ENCODE measurements at places on chromosomes 5 and 9.

GRCh38 chr5:164191240-164191639 is 685.8 kb downstream of the MAT2B start:
- no peak for DNase-seq

GRCh38 chr9:10050016-10050415 is 562.8 kb downstream of the PTPRD start:
- no peak for DNase-seq

DNA sequence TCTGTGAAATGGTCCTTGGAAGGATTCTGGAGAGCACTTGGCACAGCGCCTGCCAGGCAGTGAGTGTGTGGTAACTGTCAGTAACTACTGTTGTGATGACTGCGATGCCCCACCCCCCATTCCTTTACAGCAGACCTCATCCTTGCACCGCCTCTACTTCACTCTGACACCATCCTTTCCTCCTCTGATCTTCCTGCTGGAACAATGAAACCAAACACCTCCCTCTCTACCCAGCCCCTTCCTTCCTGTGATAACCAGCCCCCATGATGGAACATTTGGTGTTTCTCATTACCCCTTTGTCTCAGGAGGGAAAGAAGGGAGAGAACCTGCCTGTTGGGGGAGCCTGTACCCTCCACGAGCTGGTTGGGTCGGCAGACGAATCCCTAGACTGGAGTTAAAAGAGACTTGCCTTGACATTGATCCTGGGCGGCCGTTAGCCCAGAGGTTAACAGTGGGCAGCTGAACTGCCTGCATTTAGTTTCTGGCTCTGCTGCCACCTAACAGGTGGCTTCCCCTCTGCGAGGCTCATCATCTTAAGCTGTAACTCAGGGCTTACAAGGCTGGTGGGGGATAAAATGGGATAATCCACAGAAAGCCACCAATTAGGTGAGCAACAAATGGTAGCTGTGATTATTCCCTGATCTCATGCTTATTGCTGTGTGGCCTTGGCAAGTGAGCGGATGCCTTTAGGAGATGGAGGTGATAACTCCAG is 34.2 kb upstream of the GRPEL2 start:
- no peak for DNase-seq

DNA sequence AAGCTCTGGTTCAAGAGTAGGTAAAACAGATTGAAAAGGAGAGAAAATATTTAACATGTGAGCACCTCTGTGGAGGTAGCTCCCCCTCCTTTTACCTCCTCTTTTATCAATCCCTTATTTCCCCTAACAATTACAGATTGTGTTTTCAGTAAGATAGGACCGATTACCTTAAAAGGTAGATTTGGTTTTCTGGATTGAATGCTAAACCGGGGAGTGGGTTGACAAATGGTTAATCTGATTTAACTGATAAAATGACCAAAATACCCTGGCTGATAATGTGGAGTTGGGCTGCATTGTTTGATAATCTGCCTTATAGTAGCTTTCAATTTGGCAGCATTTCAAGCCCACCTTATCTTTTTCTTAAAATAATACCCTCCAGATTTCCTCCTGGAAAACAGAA is 83.9 kb downstream of the EGFLAM start:
- DNase-seq, result no peak

- DNase-seq, result no peak
Measured at GRCh38 chr9:7478646-7479045, 320.9 kb downstream of the DMAC1 start.

- DNase-seq, result no peak
Measured at GRCh38 chr5:58455066-58455465, 4.8 kb downstream of the PLK2 start.

DNA sequence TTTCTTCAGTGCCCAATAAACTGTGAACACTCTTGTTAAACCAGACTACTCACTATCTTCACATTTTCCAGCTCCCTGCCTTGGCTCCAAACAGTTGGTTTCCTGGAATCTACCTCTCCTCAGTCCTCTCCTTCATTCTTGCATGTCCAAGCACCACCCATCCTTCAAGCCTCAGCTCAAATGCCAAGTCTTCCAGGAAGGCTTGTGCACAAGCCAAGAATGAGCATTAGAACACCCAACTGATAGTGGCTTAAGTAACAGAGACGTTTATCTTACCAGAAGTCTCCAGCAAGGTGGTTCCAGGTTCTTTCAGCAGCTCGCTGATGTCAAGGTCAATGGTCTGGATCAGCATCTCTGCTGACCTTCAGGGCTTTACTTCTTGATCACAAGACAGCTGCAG is 60.1 kb downstream of the PTPDC1 start:
- no peak for DNase-seq

- DNase-seq, result no peak
Measured at GRCh38 chr5:169339869-169340268, 38.9 kb upstream of the SLIT3 start.

GRCh38 chr5:116529615-116530014 is 45.0 kb downstream of the SEMA6A start:
- DNase-seq, result no peak

DNA sequence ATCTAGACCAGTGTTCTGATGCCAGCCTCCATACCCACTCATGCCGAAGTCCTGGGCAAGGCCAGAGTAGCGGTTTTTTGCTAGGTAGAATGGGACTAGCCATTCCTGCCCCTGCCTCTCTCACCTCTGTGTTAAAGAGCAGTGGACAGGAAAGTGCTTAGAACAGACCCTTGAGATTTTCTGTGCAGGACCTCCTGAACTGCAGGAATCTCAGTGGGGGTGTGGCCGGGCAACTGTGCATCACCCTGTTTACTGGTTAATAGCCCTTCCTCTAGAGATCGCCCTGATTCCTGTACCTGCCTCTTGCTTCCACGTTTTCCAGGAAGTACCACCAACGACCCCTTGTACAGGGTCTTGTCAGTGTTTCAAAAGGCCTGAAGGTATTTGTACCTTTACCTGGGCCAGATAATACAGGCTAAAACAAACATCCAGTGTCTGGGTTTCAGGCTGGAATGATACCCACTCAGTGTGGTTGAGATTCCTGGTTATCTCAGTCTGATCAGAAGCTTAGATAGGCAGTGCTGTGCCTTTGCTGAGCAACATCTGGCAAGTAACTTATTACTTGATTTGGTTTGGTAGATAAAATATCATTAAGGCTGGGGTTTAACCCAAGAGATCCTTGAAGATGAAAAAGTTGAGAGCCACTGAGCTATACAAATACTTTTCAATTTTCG is 65.9 kb downstream of the RGS3 start:
- no peak for DNase-seq

- DNase-seq, result peak; percentile 45
Measured at GRCh38 chr5:143023411-143024096, 253.4 kb downstream of the ARHGAP26 start.

GRCh38 chr5:160919626-160920025 is 67.6 kb upstream of the ATP10B start:
- no peak for DNase-seq

DNA sequence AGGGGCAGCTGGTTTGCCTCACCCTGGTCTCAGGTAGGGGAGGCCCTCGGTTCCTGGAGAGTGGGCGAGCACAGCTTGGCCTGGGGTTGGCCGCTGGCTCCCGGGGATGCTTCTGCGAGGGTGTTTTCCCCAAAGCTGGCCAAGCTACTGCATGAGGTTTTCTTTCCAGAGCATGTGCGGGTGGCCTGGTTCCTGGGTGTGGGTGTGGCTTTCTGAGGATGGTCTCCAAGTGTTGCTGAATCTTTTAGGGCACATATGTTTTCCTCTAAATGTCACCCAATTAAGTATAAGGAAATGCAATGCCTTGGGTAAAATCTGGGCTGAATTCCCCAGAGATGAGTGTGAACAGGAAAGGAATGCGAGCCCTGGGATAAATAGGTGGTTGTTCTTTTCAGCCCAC is 115.8 kb upstream of the ICE1 start:
- no peak for DNase-seq

GRCh38 chr5:26761045-26761444 is 277.3 kb downstream of the CDH9 start:
- DNase-seq, result no peak

DNA sequence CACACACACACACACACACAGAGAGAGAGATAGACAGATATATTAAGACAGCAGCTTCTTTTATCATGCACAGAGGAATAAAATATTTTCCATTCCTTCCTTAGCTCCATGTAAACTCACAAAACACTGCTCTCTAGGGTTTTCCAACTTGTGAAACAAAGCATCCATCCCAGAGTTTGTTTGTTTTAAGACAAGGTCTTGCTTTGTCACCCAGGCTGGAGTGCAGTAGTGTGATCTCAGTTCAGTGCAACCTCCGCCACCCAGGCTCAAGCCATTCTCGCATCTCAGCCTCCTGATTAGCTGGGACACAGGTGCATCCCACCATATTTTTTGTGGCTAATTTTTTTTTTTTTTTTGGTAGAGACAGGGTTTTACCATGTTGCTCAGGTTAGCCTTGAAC is 298.7 kb downstream of the FBXL17 start:
- no peak for DNase-seq

- DNase-seq, result no peak
Measured at GRCh38 chr9:130118841-130119518, 53.2 kb upstream of the NCS1 start.

- no peak for DNase-seq
Measured at GRCh38 chr5:152118676-152119470, 194.2 kb upstream of the GLRA1 start.

GRCh38 chr9:34582787-34583186 is 6.7 kb downstream of the CNTFR start:
- no peak for DNase-seq

- DNase-seq, result no peak
Measured at GRCh38 chr5:181133610-181134231, 2.8 kb upstream of the OR2V1 start.

DNA sequence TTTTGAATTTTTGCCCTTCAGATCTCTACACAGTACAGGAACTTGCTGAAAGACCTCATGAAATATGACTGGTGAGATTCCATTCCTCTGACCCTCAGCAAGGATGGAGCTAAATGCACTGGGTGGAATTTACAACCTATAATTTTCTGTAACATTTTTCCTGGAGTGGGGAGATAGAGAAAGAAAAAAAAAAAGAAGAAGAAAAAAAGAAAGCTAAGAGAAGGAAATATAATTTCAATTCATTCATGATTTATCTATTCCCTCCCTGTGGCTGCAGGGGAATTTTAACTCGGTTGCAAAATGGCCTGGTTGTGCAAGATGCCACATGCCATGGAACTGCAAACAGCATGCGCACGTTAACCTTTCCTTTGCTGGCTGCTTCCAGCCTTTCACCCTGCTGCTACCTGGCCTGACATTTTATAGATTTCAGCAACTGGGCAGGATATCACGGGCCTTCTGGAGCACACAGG is 155.4 kb downstream of the FSTL4 start:
- no peak for DNase-seq

DNA sequence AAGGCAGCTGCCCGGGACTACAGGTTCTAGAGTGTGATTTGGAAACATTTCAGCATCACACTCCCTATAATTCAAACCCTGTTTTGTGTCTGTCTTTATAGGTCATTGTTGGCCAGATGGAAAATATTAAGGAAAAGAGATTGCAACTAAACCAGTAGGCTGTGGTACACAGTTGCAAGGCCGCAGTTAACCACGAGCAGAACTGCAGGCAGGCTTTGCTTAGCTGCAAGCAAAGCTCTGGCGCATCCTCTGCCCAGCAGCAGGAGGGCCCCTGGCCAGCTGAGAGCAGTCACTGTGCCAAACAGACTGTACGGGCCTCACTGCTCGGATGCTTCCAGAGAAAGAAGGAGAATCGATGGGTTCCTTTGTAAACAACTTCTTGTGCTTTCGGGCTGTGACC is 204.5 kb downstream of the DENND1A start:
- no peak for DNase-seq

- DNase-seq, result no peak
Measured at GRCh38 chr5:16709691-16710433, 93.1 kb upstream of the RETREG1 start.

DNA sequence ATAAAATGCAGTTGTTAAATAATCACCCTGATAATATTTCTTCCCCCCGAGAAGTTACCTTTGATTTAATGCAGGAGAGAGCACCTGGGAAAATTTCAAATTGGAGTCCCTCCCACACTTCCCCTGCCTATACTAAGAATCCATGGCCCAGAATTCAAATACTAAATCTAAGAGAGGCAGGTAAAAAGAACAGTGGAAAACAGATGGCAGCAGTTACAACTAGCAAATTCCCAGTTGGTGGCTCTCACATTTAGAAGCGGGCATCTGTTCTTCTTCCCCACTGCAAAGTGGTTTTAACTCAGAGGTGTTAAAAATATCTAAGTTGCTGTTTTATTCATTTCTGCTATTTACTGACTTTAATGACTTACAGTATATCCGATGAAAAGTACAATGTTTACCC is 210.4 kb upstream of the ELAVL2 start:
- no peak for DNase-seq

DNA sequence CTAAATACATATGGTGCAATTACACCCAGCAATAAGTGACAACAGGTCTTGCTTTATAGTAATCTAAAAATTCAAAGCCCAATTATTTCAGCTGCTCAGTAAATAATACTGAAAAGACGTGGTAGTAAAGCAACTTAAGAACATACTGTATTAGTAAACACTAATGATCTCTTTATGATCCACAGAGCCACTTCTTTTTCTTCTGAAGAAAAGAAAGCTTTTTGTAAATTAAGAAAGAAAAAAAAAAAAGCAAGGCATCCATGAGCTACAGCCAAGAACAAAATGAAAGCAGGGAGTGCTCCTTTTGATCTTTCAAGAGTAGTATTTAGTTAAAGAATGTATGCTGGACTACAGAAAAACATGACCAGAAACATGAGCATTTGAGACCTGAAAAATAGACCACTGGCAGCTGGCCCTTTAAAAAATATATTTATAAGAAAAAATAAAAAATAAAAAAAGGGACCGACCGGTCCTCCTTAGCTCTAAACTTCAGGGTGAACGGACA is 348.7 kb downstream of the GLIS3 start:
- no peak for DNase-seq

DNA sequence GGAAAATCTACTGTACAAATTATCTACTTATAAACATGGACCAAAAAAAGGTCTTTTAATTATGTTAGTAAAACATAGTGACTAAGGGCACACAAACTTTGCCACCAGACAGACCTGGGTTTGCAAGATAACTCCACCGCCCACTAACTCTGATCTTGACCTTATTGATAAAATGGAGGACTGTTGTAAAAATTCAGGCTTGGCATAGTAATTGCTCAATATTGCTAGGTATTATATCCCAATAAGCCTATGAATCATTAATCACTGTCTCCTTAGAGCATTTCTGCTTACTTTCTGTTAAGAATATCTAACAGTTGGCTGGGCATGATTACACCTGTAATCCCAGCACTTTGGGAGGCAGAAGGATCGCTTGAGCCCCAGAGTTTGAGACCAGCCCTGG is 3.8 kb downstream of the C9orf40 start:
- no peak for DNase-seq

DNA sequence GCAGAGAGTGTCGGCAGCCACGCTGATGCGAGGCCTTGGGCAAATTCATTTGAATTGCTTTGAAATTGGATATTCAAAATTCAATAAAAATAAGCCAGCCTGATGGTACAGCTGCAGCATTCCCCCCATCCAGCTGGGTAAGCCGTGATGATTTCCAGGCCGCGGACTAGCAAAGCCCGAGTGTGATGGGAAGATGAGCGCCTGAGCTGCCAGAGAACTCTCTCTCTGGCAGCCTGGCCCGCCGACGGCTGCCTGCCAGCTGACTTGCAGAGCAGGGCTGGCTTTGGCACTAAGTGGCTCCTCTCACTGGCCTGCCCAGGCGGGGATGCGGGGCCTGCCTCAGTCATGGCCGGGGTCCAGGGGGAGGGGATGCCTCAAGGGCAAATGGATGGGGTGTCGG is 268.3 kb upstream of the WWC1 start:
- DNase-seq, result no peak
